ENCODE measurements at places on chromosomes 3 and 15.
A peak's percentile ranks its signal among the peaks of the same experiment; 100 is the strongest.

- no peak for DNase-seq
Measured at GRCh38 chr15:25775317-25775912, 87.7 kb downstream of the ATP10A start.

GRCh38 chr15:78306176-78306774, 6.9 kb upstream of the SKIC8 start:
- DNase-seq, result no peak

DNA sequence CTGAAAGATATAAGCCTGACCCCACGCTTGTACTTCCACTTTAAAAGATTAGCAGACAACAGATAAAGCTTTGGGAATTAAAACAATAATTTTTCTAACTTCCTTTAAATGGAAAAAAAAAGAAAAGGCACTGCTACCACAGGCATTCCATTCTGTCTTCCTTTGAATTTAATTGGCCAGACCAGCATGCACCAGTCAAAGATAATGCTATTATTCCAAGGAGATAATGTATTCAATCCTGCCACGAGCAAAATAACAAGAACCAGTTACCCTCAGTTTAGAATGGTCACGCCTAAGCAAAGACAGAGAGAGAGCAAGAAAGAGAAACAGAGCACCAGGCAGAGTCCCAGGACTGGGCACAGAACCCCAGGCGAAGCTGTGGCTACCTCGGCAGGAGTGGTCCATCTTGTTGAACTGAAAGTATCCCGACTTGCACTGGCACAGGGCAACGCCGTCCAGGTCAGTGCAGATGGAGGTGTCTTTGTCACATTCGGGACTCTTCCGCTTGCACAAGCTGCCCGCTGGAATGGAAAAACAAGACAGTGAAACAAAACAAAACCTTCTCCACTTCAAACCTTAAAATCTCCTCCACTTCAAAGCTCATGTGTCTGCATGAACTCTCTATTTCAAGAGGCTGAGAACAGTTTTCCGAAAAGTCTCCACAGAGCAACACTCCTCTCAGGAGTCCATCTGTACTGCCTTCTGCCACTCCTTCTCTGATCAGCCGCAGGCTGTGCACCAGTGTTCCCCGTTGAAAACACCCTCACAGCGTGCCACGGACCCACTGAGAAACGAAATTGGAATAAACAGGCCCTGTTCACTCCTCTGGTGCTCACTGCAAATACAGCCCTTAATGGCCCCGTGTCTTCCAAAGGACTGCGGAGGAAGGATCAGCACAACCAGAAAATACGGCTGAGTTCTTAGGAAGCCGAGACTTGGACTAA, 58.2 kb downstream of the HEG1 start:
- no peak for DNase-seq

GRCh38 chr3:126022741-126023359, 53.9 kb downstream of the ROPN1B start:
- DNase-seq, result peak; percentile 68

GRCh38 chr15:34217587-34218225, 7.1 kb upstream of the EMC4 start:
- no peak for DNase-seq

DNA sequence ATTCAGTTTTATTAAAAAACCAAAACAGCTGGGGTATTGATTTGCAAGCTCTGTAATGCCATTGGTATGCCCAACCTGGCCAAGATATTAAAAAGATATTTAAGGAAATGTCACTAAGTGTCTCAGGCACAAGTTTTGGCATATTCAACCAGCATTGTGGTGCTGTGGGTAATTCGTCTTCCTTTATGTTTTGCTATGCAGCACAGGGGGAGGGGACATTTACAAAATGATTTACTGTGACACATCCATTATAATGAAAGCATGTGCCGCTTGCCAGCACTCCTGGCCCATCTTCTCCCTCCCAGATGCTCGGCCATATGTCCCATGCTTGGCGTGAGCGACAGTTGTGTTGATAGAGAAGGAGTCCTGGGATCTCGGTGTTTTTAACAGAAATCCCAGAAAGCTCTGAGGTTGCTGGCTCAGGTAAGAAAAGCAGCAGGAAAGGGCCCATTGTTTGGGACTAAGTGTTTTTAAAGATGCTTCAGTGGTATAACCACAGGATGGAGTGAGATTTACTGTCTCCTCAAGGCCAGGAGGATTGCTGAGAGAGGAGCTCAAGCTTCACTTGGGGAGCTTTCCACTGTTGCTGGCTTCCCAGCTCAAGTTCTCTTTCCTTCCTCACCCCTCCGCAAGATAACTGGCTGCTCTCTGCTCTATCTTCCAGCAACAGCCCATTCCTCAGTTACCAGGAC, 158.2 kb upstream of the TSC22D2 start:
- DNase-seq, result no peak

DNA sequence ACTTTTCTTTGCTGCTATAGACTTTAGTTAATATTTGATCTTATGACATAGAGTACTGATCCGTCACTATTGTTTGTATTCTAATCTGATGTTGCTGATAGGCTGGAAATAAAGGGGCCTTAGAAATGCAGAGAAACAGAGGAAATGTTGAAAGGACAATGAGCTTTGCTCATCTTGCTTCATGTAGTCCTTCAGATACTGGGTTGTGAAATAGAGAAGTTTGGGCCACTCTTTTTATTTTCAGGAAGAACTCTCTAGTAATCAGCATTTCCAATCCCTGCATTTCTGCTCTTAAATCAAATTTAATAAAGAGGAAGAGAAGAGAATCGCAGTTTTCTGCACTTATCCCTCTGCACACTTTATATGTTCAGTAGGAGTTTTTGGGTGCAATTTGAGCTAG, 192.8 kb upstream of the THBS1 start:
- DNase-seq, result no peak

- no peak for DNase-seq
Measured at GRCh38 chr15:43985976-43986680, 159.3 kb downstream of the WDR76 start.

- no peak for DNase-seq
Measured at GRCh38 chr15:101039461-101039860, 120.3 kb downstream of the LRRK1 start.

DNA sequence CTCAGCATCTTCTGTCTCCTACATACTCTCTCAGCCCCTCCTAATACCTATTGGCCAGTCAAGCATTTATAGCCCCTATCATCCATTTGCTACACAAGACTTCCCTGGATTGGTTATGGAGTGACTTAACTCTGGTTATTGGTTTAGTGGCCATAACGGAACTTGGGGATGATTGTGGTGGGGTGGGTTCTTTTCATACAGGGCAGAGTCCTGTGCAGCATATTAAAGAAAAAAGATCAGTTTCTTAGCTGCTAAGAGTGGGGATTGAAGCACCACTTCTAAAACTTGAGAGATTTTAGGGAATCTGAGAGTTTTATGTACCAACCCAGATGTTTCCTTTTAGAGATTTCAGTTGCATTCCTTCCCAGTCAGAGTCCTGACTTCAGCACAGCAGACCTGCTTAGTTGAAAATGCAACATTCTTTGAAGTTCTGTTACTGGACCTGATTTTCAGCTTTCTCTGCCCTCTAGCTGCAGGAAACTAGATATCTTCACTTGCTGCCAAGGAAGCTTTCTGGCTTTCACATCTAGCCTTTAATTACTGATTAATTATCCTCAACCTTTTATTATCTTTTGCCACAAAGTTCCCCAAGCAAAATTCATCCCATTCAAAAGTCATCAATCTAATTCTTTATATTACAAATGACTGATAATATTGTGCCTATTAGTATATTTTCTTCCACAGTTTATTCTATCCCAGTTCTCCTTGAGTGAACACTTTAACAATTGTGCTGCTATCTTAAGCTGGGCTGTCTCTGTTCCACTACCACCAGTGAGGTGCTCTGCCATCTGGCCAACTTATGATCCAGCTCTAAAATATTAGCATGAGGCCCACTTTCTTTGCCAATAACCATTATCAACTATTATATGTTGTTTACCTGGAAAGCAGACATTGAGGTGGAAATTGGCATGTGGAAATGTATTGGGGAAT, 906.0 kb upstream of the ALCAM start:
- DNase-seq, result peak; percentile 56

DNA sequence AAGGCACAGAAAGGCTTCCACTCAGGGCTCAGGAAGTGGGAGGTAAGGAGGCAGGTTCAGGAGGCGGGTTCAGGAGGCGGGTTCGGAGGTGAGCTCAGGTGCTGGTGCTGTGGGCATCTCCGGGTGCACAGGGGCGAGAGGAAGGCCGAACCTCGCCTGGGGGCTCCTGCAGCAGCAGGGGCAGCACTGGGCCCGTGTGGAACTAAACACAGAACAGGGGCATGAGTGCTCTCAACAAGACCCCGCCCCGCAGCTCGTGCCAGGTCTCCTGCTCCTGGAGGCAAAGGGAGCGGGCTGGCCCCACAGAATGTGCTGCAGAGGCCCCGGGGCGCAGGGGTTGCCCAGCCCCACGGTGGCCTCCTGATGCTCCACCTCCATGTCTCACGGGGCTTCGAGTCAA, 13.7 kb downstream of the ZDHHC19 start:
- no peak for DNase-seq

- peak; percentile 76 for DNase-seq
Measured at GRCh38 chr3:171954690-171955383, 84.5 kb upstream of the FNDC3B start.

DNA sequence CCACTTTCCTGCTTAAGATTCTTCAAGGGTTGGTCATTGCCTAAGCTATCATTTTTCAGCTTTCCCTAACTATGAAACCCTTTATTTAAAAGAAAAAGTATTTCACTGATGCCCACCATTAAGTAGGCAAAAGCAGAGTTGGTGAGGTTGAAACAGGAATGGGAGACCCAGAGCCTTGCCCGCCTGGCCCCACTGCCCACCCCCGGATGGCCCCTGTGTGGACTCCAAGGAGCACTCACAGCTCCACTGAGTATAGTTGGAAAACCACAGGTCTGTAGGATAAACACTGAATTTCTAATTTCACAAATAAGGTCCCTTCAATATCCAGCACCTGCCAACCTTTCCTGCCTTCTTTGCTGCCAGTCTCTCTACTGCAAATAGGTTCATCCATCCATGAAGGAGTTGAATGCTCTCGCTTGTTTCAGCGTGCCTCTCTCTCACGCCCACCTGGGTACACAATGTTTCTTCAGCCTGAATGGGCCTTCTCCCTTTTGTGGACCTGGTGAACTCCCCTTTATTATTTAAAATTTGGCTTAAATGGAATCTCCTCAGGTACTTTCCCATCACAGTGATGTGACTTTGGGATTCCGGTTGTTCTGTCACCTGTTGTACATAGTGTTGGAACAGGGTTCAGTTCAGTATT, 8.7 kb upstream of the ACAP2 start:
- peak; percentile 41 for DNase-seq

GRCh38 chr3:106193876-106194275, 325.1 kb upstream of the CBLB start:
- DNase-seq, result no peak

- no peak for DNase-seq
Measured at GRCh38 chr3:94928921-94929320, 866.1 kb downstream of the NSUN3 start.

- no peak for DNase-seq
Measured at GRCh38 chr3:73614419-73614818, 10.3 kb downstream of the PDZRN3 start.

- peak; percentile 71 for DNase-seq
Measured at GRCh38 chr15:66959875-66960274, 105.5 kb upstream of the SMAD3 start.

DNA sequence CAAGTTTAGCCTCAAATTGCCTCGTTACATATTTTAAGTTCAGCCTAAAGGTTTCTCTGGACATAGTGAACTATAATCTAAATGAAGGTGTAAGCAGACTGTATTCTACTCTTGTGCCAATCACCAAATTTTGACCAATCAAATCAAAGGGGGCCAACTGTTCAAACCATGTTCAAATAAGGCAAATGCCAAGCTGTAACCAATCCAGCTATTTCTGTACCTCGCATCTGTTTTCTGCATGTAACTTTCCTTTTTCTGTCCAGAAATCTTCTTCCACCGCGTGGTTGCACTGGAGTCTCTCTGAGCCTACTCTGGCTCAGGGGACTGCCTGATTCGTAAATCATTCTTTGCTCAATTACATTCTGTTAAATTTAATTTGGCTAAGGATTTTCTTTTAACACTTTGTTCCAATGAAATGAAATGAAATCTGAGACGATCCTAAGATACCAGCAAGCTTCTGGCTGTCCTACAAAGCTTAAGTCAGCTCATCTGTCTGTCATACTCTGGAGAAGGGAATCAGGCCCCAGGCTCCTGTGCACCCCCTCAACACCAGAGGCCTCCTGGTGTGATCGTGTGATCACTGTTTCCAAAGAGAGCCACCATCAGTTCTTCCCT, 53.2 kb upstream of the ZNF148 start:
- DNase-seq, result no peak

DNA sequence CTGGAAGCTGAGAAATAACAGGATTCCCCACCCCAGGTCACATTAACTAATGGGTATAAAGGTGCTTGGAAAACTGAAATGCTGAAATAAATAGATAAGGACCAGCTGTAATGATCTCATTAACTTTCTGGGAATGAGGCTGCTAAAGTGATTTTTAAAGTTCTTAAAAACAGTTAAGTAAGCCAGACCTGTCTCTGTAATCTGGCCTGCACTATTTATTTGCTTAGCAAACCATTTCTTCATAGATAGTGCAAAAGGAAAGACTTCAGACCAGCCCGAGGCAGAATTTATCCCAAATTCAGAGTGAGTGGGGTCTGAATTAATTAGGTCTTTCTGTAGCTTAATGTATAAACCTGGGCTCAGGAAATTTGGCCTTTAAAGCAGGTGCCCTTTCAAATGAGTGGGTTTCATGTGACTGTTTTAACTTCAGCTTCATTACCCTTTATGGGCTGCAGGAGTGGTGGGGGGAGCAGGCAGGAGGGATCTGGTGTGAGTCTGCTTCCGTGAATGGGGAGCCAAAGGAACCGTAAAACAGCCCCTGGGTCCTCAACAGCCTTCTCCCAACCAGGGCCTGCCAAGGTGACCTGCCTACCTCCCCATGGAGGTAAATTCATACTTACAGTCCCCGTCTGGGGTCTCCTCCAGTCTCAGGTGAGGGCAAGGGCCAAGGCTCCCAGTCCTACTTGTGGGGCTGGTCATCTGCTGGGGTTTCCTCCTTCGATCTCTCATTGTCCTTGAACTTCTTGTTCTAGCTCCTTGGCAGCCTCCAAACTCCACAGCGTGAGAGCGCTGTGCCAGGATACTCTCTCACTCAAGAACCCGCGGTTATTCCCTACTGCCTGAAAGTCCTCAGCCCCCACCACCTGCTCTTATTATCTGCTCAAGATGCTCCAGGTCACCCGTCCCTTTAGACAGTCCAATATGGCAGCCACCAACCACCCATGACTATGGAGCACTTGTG, 31.2 kb downstream of the MAGEF1 start:
- DNase-seq, result no peak

DNA sequence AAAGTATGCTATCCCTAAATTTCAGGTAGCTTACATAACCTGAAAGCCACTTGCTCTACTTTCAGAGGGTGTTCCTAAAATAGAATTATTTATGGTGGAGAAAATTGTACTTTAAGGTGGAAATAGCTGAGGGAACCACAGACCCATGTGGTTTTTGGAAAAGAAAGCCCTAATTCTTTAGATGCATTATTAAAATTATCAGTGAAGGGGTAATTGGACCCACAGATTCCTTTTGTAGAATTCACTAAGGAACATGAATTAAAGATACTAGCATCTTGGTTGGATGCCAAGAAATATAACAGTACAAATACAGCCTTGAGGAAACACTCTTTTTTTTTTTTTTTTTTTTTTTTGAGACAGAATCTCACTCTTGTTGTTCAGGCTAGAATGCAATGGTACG, 37.8 kb downstream of the DPPA2 start:
- DNase-seq, result no peak

All from eye (tissue), 1 donor.